GM23248 (cell line): ENCODE measurements at places on chromosomes 3 and 15.

- no peak for DNase-seq
Observed at GRCh38 chr3:189398656-189399055, 226.9 kb downstream of the TPRG1 start.

- peak; percentile 49 for DNase-seq
Observed at GRCh38 chr3:127805026-127805753, 17.1 kb downstream of the MGLL start.

DNA sequence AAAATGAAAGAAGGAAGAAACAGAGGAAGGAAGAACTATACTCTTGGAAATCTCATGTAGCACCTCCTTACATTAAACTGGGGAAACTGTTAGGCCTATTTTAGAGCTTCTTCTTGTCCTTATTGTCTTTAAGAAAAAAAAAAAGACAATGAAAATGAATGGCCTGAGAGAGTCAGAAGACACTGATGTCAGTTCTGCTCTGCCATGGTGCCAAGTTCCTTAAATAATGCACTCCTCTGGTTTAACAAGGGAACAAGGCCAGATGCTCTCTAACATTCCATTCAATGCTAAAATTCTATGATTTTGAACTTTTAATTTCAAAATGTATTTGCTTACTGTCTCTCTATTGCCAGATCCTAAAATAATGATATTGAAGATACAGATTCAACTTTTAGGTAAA is 4.4 kb upstream of the MBNL1 start:
- DNase-seq = peak; percentile 28

GRCh38 chr15:52086011-52086786 is 26.4 kb downstream of the BCL2L10 start:
- no peak for DNase-seq

GRCh38 chr3:60555686-60556354 is 695.4 kb downstream of the FHIT start:
- DNase-seq = peak; percentile 64

DNA sequence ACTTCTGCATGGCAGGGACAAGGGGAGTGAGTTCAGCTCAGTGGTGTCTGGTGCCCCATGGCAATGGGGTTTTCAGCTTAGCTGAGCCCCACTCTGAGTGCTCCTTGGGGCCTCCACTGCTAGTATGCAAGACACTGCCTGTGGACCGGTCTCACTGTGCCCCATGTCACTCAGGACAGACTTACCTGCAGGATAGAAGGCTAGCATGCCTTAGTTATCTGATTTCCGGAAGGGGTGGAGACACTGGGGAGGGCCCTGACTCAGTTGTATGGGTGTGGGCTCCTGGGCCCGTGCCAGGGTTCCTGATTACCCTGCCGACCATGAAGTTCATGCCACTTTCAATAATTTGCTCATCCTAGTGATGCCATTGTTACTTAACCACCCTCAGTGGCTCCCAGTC is 4.3 kb upstream of the SLC6A20 start:
- DNase-seq = no peak

DNA sequence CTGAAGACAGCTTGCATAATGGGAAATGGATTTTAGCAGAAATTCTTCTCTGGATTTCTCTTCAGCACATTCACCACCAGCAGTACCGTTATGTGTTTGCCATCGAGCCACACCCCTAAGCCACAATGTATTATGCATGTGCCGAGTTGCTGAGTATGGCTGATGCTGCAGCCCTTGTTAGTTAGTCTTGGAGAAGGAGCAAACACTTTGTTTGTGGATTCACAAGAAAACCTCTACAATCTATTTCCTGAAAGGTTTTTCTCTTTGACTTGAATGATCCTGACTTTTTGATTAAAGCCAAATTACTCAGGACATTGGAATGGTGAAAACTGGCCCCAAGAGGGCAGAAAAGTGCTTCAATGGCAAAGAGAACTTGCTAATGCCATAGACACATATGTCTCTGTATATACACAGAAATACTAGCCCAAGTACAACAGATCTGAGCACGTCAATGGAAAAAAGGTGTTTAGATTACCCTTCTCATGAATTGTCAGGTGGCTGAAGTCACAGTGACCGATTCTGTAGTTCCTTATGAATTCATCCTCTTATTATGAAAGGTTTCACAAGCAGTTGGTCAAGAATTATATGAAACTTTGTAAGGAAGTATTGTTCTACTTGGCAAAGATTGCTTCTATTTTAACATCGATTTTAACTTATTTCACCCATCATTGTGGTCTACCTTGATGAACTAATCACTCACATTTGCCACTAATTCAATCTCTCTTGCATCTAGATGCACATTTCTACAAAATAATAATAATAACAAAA is 103.0 kb downstream of the P3H2 start:
- peak; percentile 69 for DNase-seq
